ENCODE measurements at places on chromosomes 4 and X.

- no peak for DNase-seq
Observed at GRCh38 chrX:53305996-53306937, 24.9 kb upstream of the IQSEC2 start.

- DNase-seq: no peak
Observed at GRCh38 chr4:3213661-3214250, 35.2 kb upstream of the MSANTD1 start.

DNA sequence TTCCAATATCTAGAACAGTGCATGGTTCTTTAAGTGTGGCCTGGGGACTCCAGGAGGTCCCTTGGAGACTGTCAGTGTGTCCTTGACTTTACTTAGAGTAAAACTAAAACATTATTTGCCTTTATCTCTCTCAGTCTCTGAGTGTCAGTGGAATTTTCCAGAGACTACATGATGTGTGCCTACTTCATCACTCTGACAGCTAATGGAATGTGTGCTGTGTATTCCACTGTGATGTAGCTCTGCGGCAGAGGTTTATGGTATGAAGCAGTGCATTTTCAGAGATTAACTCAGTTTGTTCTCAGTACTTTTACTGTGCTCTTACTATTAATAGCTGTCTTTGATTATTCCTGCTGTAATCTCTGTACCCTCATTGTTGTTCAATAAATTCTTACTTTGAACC lies 85.6 kb downstream of the MANBA start:
- DNase-seq: no peak

DNA sequence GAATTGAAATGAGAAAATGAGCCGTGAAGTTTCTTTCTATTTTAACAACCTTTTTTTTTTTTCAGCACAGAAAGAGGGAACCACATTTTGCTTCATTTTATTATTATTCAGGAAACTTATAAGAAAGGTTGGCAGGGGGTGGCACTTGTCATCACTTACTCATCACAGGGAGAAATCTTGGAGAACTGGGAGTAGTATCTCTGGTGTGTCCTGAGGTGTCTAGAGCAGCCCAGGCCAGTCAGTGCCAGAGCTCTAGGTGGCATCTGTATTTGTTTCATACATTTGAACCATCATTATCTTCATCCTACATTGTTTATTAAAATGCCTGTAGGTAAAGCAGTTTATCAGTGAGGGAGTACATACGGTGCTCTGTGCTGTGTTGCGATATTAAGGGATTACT lies 43.8 kb upstream of the ARHGAP24 start:
- no peak for DNase-seq

DNA sequence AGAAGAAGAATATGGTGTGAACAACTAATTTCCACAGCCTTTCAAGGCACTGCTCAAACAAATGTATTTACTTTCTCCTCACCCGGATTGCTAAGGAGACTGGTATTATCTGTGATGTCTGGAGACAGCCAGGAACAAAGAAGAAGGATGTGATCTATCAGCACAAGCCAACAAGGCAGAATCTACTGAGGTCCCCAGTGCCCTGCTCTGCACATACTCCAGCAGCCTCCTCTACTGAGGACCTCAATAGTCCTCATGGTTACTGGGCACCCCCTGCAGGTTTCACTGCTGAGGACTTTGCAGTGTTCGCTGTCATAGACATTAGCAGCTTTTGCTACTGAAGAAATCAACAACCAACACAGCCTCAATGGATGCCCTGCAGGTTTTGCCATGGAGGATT lies 930.1 kb downstream of the ADGRL3 start:
- no peak for DNase-seq

GRCh38 chrX:2490634-2491033 lies 10.1 kb downstream of the DHRSX start:
- no peak for DNase-seq

DNA sequence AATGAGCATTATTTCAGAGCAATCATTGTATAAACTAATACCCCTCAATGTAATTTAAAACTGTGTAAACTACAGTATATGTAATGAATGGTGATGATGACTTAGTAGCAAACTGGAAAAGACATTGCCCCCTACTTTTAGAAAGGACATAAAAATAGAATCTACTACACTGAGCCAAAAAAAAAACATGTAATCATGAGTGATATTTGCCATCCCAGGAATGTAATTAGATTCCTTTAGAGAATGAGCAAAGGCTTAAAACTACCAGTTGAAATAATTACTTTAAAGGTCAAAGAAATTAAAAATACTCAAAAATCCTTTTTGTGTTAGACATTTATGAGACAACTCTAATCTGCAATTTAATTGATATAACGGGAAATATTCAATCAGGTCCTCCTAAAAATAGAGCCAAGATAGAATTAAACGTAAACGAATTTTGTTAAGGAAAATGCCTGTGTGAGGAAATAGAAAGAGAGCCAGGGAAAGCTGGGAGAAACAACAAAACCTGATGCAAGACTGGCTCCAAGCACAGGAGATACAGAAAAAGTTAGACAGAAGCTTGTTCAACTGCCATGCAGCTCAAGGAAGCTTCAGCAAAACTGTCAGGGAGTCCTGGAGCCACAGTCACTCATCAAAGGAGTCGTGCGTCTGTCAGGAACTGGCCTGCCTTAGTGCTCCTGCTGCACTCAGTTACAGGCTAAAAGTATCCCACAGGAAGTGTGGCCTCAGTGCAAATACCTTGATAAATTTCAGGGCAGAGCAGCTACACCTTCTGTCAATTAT lies 655.7 kb upstream of the INTU start:
- no peak for DNase-seq

GRCh38 chr4:33422656-33423055 lies 2702.5 kb downstream of the PCDH7 start:
- no peak for DNase-seq

- no peak for DNase-seq
Observed at GRCh38 chrX:77693594-77693993, 92.4 kb downstream of the ATRX start.

DNA sequence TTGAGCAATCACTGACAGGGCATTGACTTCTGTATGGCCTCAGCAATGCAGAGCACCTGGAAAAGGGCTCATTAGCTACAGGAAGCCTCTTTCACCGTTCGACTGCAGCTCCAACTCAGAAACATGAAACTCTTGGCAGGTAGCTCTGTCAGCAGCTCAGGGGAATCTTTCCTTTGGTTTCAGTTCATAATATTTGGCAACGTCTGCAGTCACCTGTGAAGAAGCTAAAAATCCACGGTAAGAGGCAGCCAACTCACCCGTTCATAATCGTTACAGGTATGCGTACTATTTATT lies 354.9 kb downstream of the CAMK2D start:
- no peak for DNase-seq

GRCh38 chrX:99887918-99888317 lies 522.2 kb downstream of the PCDH19 start:
- DNase-seq: no peak

DNA sequence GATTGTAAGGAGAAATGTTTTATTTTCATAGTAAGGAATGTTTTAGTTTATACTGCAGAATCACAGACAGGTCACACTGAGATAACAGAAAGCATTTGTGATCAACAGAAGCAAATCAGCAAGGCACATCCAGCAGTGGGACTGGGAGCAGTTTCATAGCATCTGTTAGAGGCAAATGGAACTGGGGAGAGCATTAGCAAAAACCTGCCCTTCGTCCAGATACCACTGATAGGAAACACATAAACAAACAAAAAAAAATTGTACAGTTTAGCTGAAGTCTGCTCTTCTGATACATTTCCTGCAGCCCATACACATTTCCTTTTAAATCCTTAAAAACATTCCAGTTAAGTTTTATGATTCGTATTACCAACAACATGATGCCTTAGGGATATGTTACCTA lies 374.3 kb downstream of the PCDH7 start:
- DNase-seq: no peak

DNA sequence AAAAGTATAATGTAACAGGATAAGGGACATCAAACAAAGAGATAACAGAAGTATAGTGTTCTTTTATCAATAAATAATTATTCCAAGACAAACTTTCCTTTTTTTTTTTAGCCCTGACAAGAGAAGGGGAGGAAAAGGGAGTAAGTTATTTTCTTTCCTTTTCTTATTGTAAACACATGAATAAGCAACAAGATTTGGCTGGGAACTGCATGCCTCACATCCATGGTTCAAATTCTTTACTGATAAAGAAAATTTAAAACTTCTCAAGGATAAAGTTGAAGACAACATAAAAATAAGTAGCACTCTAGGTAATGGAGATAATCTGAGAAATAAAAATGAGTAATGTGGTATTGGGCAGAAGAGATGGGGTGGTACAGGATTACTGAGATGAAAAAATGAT lies 71.6 kb downstream of the NEK1 start:
- DNase-seq: no peak

DNA sequence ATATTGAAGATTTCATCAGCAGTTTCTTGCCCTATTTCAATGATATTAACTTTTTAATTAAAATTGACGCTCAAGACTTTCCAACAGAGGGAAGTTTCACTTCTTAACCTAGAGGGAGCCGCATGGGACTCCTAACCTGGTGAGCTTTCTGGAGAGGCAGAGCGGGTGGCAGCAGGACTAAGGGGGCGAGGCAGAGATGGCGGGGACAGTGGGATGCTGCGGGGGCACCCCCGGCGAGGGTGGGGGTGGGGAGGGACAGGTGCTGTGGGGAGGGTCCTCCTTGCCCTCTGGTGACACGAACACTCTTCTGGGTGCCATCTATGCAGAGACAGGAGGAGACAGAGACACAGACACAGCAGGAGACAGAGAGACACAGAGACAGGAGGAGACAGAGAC lies 104.4 kb downstream of the ADRA2C start:
- DNase-seq: no peak

DNA sequence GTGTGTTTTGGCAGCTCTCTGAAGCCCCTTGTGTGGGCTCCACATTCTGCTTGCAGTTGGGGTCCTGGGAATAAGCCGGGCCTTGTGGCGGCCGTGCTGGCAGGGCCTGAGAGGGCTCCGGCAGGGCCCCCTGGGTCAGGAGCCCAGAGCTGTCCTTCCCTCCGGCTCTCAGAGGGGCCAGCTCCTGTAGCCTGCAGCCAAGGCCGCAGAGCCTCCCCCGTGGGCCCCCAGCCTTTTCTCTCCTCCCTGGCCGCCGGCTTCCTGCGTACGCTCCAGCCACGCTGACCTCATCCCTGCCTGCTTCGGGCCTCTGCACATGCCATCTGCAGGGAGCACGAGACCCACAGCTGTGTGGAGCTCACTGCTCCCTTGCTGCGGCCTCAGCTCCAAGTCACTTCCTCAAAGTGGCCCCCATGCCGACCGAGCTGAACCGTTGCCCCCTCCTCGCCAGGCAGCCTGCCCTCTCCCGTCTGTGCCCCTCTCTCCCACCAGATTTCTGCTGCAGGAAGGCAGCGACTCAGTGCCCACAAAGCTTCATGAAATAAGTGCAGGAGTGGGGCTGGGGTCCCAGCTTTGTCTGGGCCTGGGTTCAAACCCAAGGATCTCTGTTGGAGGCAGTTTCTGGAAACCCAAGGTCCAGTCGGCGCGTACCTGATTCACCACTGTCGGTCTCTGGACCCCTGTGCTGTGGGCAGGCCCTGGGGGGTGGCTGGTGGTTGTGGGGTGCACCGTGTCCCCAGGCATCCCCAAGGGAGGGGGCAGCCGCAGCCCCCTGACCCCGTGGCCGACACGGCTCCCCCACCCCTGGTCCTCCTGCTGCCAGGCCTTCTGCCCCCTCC lies 57.1 kb upstream of the NKX1-1 start:
- DNase-seq: no peak

- no peak for DNase-seq
Observed at GRCh38 chrX:153981231-153981630, 8.7 kb downstream of the TMEM187 start.

- DNase-seq: no peak
Observed at GRCh38 chrX:54978448-54978847, 15.5 kb downstream of the PFKFB1 start.

GRCh38 chr4:3639613-3640586 lies 107.7 kb upstream of the LRPAP1 start:
- no peak for DNase-seq

DNA sequence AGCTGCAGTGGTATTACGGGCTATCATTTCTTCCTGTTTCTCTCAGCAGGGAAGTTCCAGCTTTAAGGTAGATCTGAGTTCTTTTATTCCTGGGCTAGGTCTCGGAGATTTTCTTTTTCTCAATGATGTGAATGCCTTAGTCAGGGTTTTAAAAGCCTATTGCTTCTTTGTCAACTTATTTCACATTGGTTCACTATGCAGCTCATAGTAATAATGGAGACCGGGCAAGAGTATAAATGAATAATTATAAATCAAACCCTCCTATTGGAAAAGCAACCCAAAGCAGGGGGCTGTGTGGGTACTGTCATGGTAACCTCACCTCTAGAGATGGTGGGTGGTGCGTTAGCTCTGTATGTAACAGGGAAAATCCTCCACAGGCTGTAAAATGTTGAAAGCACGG lies 563.6 kb downstream of the RPA4 start:
- no peak for DNase-seq
